Pancreas (tissue), 10 donors: ENCODE measurements at places on chromosomes 7 and 10. TPM values are rescaled to one million over a fixed set of nuclear protein-coding genes. Genes with fewer than 3 reads are reported as not detected.

The DLX6 gene
- not detected for polyA plus RNA-seq

The CYP3A7 gene
- 0.23 TPM for polyA plus RNA-seq

The MRPS24 gene
- polyA plus RNA-seq: 77.0 TPM

- DNase-seq: no peak
These were observed 66.6 kb upstream of the MGMT start for GRCh38 chr10:129400426-129400825.

GRCh38 chr7:134522601-134523000 is 4.8 kb upstream of the AKR1B10 start:
- DNase-seq: no peak
